Smooth muscle cell of the umbilical artery (primary cell): ENCODE measurements at places on chromosomes 11 and 22. TPM values are rescaled to one million over a fixed set of nuclear protein-coding genes. Genes with fewer than 3 reads are reported as not detected.

The MMP12 gene
- 0.18 and 1.2 TPM in 2 replicates for total RNA-seq

The KCNK7 gene
- 0.09 and 0.30 TPM in 2 replicates for total RNA-seq

The CSNK2A3 gene
- total RNA-seq = 2.1 and 5.6 TPM in 2 replicates

The GRK3 gene
- 1.8 and 2.7 TPM in 2 replicates for total RNA-seq

The OR10D3 gene
- not detected in 2 replicates for total RNA-seq

The APOL4 gene
- under 0.01 TPM in 1 of 2 replicates, not detected in the other for total RNA-seq

The MMP13 gene
- total RNA-seq = under 0.01 TPM in 1 of 2 replicates, not detected in the other

The BARX2 gene
- not detected in 2 replicates for total RNA-seq

The IGHMBP2 gene
- total RNA-seq = 7.4 and 14.9 TPM in 2 replicates

The OR10V1 gene
- total RNA-seq = not detected in 2 replicates

The MACROD1 gene
- total RNA-seq = 9.8 and 15.1 TPM in 2 replicates

The CARD18 gene
- not detected in 2 replicates for total RNA-seq

The CDC42EP2 gene
- 20.8 and 23.7 TPM in 2 replicates for total RNA-seq

The FJX1 gene
- total RNA-seq = 13.7 and 33.4 TPM in 2 replicates

The ADSL gene
- total RNA-seq = 100 and 140 TPM in 2 replicates

The SLC29A2 gene
- 0.30 and 0.97 TPM in 2 replicates for total RNA-seq

The PKNOX2 gene
- total RNA-seq = 1.8 TPM in 2 replicates

The GRM5 gene
- total RNA-seq = under 0.01 and 0.05 TPM in 2 replicates

The OR51B2 gene
- not detected in 2 replicates for total RNA-seq

The INPP5J gene
- 0.30 and 0.74 TPM in 2 replicates for total RNA-seq

The MMP11 gene
- total RNA-seq = 14.0 and 15.4 TPM in 2 replicates

The CTSW gene
- not detected in 2 replicates for total RNA-seq

The IFITM1 gene
- total RNA-seq = 0.42 and 11.6 TPM in 2 replicates

The SPINDOC gene
- total RNA-seq = 14.0 and 23.2 TPM in 2 replicates

The ELFN2 gene
- total RNA-seq = 0.59 and 0.74 TPM in 2 replicates

The ARHGAP32 gene
- total RNA-seq = 23.5 and 27.3 TPM in 2 replicates

The P2RY6 gene
- total RNA-seq = 2.2 and 3.3 TPM in 2 replicates

The CECR2 gene
- total RNA-seq = under 0.01 TPM in 1 of 2 replicates, not detected in the other

The SYT7 gene
- total RNA-seq = 0.59 and 11.1 TPM in 2 replicates

The TNNT3 gene
- total RNA-seq = not detected in 2 replicates

The SLC22A12 gene
- total RNA-seq = not detected in 2 replicates

The MS4A7 gene
- not detected in 2 replicates for total RNA-seq

The CHID1 gene
- total RNA-seq = 105 and 112 TPM in 2 replicates

The SMIM35 gene
- total RNA-seq = not detected in 2 replicates

The TMPRSS4 gene
- total RNA-seq = not detected in 2 replicates

The CCDC81 gene
- total RNA-seq = 6.5 and 7.7 TPM in 2 replicates

The CALCA gene
- not detected in 2 replicates for total RNA-seq

The GLB1L2 gene
- total RNA-seq = 0.30 and 0.32 TPM in 2 replicates

The TMX2 gene
- total RNA-seq = 48.4 and 55.8 TPM in 2 replicates

The BRSK2 gene
- total RNA-seq = 0.65 and 0.89 TPM in 2 replicates

The NXPE4 gene
- not detected in 2 replicates for total RNA-seq

The APOA5 gene
- total RNA-seq = not detected in 2 replicates

The OR6A2 gene
- 0.30 and 1.2 TPM in 2 replicates for total RNA-seq

The C11orf87 gene
- under 0.01 and 0.23 TPM in 2 replicates for total RNA-seq

The RAPSN gene
- under 0.01 and 0.05 TPM in 2 replicates for total RNA-seq

The SAA4 gene
- not detected in 2 replicates for total RNA-seq

The CHADL gene
- total RNA-seq = 0.97 and 3.0 TPM in 2 replicates

The RASSF10 gene
- under 0.01 TPM in 1 of 2 replicates, not detected in the other for total RNA-seq

The B4GALNT4 gene
- 8.0 and 10.0 TPM in 2 replicates for total RNA-seq
